Fibroblast of skin of back (primary cell): ENCODE measurements at places on chromosomes 16 and 17.

DNA sequence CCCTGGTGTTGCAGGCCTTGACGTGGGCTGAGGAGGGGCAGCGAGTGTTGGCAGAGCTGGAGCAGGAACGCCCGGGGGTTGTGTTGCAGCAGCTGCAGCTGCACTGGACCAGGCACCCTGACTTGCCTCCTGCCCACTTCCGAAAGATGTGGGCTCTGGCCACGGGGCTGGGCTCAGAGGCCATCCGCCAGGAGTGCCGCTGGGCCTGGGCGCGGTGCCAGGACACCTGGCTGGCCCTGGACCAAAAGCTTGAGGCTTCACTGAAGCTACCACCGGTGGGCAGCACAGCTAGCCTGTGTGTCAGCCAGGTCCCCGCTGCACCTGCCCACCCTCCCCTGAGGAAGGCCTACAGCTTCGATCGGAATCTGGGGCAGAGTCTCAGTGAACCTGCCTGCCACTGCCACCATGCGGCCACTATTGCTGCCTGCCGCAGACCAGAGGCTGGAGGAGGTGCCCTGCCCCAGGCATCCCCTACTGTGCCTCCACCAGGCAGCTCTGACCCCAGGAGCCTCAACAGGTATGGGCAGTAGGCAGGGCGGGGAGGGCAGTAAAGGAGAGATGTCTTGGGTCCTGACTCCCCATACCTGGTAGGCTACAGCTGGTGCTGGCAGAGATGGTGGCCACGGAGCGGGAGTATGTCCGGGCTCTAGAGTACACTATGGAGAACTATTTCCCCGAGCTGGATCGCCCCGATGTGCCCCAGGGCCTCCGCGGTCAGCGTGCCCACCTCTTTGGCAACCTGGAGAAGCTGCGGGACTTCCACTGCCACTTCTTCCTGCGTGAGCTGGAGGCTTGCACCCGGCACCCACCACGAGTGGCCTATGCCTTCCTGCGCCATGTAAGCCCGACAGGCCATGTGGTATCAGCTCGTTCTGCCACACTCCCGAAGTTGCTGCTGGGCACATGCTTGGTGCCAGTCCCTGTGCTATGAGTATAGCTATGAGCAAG lies 5.6 kb downstream of the PLEKHG4 start:
- no peak for DNase-seq

- DNase-seq, result no peak
These were observed 247.0 kb upstream of the CIBAR2 start for GRCh38 chr16:85359147-85359822.

DNA sequence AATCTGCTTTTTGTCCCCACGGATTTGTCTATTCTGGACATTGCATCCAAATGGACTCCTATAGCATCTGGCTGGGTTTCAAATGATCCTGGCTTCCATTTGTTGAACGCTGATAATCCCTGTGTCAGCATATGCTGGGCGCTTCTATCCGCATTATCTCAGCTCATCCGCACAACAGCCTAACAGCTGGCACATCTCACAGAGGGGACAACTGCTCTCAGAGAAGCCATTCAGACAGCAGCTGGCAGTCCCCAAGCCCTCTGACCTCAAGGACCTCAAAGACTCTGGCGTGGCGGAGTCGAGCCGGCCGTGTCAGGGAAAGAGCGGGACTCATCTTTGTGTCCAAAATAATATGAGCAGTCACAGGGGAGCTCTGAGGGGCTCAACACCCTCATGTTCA lies 82.3 kb downstream of the NT5M start:
- no peak for DNase-seq

DNA sequence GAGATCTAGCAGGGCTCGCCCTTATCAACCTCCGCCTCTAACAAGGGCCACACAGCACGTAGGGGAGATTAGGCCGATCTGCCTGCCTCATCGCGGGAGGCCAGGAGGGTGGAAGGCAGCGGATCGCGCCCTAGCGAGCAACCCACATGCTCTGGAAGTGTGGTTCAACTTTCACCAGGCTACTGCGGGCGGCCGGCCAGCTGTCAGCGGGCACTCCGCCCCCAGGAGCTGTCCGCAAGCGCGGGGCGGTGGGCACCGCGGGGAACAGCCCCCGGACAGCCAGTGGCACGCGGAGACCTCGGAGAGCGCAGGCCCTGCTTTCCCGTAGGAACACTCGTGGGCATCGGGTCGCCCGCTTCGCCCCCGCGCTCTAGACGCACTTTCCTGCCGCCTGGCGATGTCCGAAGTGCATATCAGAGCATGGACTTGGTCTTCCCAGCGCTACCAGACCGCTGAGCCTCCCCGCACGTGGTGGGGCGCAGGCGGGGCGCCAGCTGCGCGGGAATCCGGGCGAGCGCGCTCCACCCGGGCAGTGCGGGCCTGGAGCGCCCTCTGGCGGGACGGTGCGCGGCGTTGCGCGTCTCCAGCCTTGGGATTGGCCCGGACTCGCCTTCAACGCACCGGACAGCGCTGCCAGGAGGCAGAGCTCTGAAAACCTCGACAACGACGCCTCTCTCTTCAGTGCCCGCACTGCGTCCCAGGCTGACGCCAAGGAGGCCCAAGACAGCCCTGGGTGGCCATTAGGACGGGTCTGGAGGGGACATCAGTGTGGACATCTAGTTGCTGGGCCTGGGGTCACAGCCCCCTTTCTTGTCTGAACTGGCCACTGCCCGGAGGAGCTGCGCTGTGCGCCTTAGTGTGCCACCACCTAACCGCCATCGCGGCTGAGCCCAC lies 3.6 kb upstream of the ZNHIT3 start:
- peak; percentile 71 for DNase-seq
